Stimulated activated CD4-positive, alpha-beta T cell treated with anti-CD3 and anti-CD28 coated beads, Interleukin-1b, Interleukin-23, amount 100 ng/mL, for 1 hour (primary cell): ENCODE measurements at places on chromosomes 6 and 20.

GRCh38 chr20:62662422-62662821 is 20.1 kb downstream of the SLCO4A1 start:
- no peak for DNase-seq

GRCh38 chr20:52003415-52003814 is 188.2 kb downstream of the ZFP64 start:
- DNase-seq: no peak

DNA sequence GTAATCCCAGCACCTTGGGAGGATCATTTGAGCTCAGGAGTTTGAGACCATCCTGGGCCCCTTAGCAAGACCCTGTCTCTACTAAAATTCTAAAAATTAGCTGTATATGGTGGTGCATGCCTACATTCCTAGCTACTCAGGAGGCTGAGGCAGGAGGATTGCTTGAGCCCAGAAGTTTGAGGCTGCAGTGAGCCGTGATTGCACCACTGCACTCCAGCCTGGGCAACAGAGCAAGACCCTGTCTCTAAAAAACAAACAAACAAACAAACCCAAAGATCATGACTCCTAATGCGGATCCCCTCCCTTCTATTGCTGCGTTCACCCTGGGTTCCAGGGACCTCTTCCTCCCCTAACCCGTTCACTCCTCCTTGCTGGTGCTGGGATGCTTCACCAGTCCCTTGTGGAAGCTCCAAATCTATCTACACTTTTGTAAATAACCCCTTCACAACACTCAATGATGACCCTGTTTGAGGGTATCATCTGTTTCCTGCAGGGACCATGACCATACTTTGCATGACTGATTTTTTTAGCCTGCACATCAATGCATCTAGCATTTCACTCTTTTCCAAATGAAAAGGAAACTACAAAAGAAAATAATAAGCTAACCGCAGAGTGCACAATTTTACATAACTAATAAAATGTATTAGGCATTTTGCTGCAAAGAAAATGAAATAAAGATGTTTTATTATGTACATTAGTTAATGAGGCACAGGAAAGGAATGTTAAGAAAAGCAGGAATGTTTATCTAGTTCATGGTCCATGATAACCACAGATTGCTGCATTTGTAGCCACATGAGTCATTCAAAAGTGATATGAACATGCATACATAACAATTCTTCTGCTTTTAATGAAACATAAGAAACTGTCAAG is 30.5 kb upstream of the IPCEF1 start:
- DNase-seq: no peak

GRCh38 chr20:53737396-53738038 is 143.9 kb upstream of the ZNF217 start:
- no peak for DNase-seq

DNA sequence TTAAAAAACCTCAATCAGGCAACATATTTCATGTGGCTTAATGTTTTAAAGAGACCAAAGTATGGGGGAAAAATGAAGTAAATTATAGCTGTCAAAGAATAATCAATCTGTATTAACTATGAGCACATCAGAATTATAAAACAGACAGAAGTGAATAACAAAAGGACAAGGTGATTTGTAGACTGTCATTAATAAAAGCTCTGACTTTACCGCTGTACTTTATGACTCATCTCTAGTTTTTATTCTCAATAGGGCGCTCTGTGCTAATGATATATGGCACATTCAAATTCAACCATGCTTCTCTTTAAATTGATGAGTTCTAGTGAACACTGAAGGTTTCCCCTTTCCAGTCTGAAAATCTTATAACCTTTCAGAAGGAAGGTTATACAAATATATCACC is 72.0 kb downstream of the PREP start:
- DNase-seq: no peak

DNA sequence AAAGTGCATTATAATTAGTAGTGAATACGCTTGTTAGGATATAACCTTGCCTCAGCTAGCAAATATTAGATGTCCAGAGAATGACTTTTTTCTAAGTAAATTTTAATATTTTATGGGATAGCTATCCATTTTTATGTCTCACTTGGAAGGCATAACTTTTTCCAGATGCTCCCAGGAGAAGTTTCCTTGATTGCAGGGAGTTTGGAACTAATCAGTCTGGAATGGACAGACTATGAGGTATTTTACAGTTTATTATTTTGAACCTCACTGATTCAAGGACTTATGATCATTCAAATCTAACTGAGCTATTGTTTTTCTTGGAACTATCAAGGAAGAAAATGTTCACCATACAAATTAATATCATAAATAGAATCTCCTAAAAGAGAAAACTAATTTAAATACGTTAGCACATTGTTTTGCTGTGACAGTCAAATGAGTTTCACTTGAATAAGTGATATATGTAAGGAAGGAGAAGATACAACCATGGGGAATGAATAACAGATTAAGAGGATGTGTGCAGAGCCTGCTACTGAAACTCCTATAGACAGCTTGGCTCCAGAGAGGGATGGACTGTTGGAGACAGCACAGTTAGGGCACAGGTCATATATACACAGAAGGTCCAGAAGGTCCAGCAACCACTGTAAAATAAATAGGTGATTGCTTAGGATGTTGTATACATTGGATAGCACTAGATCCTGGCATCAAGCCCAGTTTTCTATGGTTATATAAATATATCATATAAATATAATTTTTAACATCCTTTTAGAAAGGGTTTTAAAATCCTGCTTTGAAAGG is 20.6 kb upstream of the LCA5 start:
- DNase-seq: no peak

DNA sequence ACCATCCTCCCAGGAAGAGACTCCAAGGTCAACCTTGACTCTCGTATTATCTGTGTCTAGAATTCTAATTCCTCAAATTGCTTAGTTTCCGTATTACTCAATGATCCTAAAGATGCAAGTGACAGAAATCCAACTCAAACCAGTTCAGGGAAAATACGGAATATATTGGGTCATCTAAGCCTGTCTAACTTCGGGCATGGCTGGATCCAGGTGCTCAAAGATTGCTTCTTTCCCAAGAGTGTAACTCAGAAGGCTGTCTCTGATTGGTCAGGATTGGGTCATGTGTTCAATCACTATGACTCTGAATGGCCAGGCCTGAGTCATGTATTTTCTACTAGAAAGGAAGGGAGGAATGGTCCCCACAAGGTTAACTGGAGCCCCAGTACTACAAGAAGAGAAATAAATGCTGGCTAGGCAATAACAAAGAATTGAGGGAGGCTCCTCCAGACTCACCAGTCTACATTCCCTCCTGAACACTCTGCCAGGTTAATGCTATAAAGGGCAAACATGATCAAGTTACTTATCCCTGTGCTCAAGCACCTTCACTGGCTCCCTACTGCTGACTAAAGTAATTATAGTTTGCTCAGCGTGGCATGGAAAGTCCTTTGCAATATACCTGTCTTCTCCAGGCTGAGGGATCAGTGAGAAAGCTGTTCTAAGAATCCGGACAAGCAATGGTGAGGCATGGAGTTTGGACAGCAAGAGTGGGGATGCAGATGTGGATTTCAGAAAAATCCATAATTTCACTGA is 15.4 kb upstream of the PREX1 start:
- DNase-seq: no peak
